Right hindlimb (tissue), 1 donor: ENCODE measurements at places on chromosomes 2 and 18.

GRCh38 chr2:66379473-66379872 is 55.5 kb upstream of the MEIS1 start:
- DNase-seq, result no peak

DNA sequence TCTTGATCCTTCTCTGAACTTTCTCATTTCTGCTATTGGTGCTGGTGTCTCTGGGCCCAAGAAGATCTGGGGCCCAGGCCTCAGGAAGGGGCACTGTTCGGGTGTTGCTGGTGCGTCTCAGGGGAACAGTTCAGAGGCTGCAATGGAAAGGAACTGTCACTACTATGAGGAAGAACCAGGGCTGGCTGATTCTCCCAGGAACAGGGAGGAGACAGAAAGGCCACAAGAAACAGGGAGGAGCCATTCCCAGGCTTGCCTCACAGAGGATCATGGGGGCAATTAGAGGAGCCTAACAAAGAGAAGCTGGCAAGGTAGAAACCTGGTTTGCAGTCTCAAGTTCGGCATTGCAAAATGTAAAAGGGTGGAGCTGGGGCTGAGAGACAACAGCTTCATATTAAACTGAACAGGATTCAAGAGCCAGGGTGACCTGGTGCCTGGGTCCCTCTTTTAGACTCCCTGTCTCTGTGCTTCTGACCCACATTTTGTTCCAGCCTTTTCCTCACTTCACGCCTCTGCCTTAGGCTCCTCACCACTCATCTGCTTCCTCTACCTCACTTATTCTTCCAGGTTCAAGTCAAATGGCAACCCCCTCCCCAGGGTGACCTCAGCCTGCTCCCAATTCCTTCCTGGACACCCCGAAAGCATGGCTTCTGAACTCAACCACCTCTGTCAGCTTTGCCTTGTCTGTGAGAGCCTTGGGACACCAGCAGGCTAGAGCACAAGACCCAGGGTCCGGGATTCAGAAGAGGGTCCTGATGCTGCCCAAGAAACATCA is 58.4 kb downstream of the GYPC start:
- no peak for DNase-seq

DNA sequence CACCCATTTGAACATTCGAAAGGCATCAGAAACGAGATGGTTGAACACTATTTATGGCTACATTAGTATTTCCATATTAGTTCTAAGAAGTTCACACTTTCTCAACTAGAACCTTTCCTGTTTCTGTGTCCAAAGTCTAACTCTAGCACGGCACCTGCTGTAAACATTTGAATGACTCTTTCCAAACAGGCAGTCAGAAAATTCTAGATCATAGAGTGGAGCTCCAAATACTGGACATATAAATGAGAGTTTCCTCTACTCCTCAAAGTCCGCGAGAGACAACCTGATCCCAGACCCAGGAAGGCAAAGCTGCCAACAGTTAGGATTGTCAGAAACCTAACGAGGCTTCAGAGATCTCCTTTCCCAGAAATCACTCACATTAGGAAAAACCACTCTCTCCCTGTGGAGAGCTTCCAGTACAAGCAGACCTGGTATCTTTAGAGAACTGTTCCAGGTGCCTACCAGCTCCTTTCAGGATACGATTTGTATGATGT is 10.6 kb downstream of the RND3 start:
- DNase-seq, result no peak

- DNase-seq, result no peak
These were observed 2068.9 kb upstream of the PIK3C3 start for GRCh38 chr18:39886136-39886535.

DNA sequence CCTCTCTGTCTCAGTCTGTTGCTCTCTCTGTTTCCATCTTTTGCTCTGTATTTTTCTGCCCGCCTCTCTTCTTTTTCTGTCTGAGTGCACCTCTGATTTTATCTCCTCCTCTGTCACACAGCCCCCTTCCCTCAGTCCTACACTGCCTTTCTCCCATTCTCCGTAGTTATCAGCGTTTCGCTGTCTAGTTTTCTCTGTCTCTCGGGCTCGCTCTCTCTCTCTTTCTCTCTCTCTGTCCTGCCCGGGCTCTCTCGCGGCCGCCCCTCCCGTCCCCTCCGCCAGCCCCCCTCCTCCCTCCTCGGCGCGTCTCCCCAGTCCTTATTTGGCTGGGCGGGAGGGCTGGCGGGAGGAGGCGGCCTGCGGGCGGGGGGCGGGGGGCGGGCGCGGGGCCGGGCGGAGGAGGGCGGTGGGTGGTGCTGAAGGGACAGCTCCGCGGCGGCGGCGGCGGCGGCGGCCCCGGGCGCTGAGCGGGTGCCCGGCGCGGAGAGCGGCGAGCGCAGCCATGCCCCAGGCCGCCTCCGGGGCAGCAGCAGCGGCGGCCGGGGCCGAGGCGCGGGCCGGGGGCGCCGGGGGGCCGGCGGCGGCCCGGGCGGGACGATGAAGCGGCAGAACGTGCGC is at the start of gene KCNK3:
Gene KCNK3 (plus strand): TSS at position 444 of the 618 bp plus-strand sequence. CDS start 154 bp downstream, at position 598.
- DNase-seq, result peak; percentile 76

- no peak for DNase-seq
These were observed 16.0 kb upstream of the SPHKAP start for GRCh38 chr2:228197504-228197903.

DNA sequence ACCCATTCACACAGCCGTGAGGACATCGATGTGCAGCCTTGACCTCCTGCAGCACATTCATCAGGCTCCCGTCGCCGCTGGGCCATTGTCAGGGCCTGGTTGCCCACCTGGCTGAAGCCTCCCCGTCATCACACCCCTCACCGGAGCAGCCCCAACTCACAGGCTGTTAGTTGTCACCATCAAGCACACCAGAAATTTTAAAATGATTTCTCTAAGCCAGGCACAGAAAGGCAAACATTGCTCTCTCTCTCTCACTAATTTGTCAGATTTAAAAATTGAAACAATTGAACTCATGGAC is 167.1 kb downstream of the RTP5 start:
- no peak for DNase-seq

DNA sequence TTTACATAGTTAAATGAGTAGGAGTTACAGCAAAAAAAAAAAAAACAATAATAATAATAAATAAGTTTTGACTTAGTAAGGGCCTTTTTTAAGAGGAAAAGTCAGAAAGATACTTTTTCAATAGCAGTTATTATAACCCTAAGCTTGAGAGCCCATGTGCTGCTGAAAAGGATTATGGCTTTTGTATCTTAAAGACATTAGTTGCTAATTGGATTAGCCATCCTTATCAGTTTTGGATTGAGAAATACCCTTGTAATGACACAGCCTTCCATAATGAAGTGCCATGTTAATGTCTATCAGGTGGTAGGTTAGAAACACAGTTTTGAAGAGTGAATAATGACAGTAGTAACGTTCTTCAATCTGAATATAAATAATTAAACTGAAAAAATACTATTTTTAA is 554.0 kb downstream of the RIT2 start:
- DNase-seq, result no peak

GRCh38 chr2:11856095-11856494 is 109.7 kb downstream of the LPIN1 start:
- DNase-seq, result no peak

DNA sequence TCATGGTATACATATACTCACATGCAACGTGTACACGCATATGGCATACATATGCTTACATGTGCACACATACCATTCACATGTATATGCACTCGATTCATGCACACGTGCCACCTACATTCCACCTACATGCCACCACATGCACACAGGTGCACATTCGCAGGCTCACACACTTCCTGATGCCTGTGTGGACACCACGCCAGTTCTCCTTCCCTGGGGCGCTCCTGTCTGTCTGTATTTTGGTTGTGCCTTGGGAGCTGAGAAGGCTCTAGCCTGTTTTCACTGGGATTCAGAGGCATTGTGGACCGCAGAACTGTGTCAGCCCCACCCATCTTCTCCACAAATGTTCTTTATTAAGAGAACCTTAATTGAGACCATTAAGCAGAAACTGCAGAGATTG is 96.6 kb upstream of the CTDP1 start:
- no peak for DNase-seq

DNA sequence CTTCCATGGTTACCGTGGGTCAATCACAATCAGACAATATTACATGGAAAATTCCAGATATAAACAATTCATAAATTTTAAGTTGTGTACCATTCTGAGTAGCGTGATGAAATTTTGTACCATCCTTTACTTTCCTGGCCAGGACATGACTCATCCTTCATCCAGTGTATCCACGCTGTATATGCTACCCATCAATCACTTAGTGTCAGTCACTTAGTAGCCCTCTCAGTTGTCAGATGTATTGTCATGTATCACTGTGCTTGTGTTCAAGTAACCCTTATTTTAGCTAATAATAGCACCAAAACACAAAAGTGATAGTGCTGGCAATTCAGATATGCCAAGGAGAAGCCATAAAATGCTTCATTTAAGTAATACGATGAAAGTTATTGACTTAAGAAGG is 282.6 kb downstream of the CPS1 start:
- DNase-seq, result no peak

- DNase-seq, result no peak
These were observed 60.4 kb upstream of the NABP1 start for GRCh38 chr2:191617575-191617974.

- no peak for DNase-seq
These were observed 747.9 kb downstream of the SOCS6 start for GRCh38 chr18:71036783-71037182.

DNA sequence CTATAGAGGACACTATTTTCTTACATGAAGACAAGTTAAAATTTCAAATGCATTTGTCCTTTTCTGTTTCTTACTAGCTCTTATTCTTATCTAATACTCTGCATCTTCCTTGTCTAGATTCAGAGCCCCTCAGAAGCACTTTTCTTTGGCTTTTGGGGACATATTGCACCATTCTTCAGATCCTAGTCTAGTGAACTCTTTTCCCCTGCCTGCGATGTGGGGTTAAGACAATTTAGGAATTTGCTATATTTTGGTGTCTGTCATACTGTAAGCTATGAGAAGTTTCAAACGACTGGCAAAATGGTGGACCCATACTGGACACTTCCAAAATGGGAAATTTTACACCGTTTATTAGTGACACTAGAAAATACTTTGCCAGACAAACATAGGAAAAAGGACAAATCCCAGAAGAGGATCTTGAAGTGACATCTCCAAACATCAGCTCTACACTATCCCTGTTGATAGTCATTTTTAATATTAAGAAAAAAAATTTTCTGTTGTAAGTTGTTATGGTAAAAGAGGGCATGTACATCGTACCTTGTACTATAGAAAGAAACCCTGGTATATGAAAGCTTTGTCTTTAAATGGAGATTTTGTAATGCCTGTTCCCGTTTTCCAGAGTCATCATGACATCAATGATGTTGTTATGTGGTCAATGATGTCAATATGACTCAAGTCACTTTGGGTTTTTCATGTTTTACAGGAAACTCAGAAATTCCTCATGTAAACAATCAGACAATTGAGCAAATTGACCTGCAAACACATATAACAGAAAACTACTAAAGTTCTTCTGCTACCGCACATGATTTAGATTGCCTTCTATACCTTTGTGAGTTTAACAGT is 4.4 kb upstream of the KYNU start:
- no peak for DNase-seq

- DNase-seq, result no peak
These were observed 96.2 kb upstream of the ARHGAP28 start for GRCh38 chr18:6633310-6633709.

GRCh38 chr2:217274578-217274977 is 414.7 kb upstream of the TNP1 start:
- DNase-seq, result no peak

- DNase-seq, result peak; percentile 11
These were observed 115.6 kb downstream of the SMAD7 start for GRCh38 chr18:48835119-48835518.

DNA sequence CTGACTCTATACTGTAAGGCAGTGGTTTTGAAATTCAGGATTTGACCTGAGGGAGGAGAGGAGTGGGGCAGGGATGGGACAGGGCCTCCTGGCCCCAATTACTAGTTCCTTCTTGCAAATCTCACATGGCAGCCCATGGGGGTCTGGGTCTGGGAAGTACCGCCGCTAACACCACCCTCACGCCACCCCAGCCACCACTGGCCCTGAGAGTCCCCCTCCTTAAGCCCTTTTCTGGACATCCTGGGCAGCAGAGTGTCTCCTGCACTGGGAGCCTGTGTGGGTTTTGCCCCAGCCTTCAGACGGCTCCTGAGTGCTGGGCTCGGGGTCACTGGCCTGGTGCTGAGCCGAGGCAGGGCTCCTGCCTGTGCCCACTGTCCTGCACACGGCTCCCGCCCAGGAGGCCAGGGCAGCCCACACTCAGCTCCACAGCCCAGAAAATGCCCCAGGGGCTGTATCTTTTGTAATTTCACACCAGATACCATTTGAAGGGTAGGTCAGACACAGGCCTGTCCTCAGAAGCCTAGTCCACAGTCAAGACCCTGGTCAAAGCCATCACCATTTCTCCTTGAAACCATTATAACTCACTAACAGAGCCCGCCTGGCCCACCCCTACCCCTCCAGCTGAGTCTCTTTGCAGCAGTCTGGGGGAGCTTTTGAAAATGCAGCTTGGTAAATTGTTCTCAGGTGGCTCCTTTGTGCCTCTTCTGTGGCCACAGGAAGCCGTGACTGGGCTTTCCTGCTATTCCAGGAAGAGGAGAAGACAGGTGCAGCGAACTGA is 55.1 kb downstream of the CYP27C1 start:
- DNase-seq, result no peak

DNA sequence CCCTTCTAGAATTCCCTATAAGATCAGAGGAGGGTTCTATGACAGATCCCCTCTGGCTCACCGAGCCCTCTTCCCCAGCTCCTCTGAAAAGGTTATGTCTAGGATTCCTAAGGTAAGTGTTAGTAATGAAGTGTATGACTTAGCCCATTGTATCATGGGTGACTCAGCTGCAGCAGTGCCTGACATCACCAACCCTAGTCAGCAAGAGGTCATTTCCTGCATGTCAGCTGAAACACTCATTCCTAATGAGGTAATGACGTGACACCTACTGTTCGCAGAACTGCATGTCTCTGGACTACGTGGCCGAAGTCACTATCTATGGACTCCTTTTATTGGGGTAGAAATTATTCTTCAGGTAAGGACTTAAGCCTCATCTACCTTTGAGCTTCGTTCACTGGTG is 196.1 kb upstream of the MYT1L start:
- DNase-seq, result no peak

DNA sequence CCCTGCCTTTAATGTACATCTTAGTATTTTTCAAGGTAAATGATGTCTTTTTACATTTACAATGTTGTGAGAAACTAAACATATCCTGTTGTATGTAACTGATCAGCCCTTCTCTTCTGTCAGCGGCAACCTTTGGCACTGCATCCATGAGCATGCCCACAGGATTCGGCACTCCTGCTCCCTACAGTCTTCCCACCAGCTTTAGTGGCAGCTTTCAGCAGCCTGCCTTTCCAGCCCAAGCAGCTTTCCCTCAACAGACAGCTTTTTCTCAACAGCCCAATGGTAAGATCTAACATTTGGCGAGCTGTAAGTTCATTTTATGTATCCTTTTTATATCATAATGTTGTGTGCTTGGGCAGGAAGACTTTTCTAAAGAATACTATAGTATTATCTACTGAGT is 46.9 kb upstream of the SCYGR2 start:
- no peak for DNase-seq
